ENCODE measurements at places on chromosomes 11 and 22.

DNA sequence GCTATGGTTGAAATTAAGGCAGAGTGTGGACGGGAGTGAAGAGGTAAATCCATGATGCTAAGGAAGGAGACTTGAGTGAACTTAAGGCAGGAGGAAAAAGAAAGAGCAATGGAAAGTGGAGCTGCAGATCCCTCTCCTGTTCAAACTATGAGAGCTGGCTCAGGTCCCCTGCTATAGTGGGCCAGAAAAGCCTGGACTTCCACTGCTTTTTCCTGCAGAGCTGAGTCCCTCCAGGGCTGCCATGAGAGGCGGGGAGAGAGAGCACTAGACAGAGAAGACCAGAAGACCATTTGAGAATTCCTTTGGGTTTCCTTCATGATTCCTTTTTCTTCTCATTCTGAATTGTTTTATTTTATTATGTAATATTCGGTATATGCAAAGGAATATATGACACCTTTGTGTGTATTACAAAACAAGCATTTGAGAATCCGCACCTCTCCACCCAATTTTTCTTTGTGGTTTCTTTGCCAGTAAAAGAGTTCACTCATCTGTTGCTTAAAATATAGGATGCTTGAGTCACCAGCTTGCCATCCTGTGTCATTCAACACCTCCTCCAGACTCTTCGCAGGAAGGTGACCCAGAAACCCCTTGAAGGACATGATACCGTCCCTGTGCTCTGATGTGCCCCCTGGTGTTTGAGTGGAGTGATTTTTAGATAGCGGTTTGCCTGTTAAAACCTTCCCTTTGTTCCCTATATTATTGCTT lies 24.4 kb downstream of the SREBF2 start:
- DNase-seq: peak; percentile 61

DNA sequence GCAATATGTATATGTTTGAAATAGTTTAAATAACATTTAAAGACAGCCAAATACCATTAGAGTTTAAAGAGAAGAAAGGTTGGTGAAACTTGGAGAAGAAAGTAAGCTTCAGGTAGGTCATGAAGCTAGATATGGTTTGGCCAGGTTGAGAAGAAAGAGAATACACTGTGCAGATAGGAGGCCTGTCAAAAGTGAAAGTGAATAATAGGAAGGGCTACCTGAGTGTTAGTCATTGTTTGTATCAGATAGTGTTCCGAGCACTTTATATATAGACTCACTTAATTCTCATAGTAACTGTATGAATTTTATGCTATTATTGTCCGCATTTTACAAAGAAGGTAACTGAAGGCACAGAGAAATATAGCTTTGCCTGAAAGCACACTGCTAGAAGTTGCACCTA lies 56.9 kb downstream of the USP47 start:
- no peak for DNase-seq

GRCh38 chr11:108508653-108509593 lies 10.7 kb upstream of the POGLUT3 start:
- DNase-seq: peak; percentile 5

- no peak for DNase-seq
Measured at GRCh38 chr22:23200898-23201297, 20.6 kb downstream of the BCR start.

- no peak for DNase-seq
Measured at GRCh38 chr11:114366331-114367243, 33.7 kb downstream of the C11orf71 start.

DNA sequence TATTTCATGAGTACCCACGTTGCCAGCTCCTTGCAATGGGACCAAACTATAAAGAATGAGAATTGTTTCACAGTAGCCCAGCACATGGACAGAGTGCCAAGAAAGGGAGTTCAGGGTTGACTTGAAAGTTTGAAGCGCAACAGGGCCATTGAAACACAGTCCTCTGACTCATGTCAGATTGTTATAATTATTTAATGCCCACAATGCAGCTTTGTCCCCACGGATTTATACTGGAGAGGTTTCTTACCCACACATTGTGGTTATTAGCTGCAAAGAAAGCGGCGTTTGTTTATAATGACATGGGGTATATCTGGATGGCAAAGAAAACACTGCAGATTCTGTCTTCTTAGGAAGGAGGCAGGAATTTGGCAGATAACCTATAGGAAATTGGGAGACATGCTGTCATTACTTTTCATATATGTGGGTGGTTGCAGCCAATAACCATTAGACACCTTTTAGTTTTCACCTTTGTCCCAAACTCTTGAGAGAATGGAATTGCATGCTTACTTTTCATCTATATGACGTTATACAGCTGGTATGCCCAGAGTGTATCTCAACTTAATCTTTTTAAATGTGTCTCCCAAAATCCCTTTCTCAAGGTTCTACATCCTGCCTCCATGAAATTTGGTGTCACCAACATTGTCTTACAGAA lies 143.6 kb downstream of the TEAD1 start:
- DNase-seq: no peak

GRCh38 chr11:105244160-105244825 lies 104.7 kb upstream of the CARD18 start:
- no peak for DNase-seq

DNA sequence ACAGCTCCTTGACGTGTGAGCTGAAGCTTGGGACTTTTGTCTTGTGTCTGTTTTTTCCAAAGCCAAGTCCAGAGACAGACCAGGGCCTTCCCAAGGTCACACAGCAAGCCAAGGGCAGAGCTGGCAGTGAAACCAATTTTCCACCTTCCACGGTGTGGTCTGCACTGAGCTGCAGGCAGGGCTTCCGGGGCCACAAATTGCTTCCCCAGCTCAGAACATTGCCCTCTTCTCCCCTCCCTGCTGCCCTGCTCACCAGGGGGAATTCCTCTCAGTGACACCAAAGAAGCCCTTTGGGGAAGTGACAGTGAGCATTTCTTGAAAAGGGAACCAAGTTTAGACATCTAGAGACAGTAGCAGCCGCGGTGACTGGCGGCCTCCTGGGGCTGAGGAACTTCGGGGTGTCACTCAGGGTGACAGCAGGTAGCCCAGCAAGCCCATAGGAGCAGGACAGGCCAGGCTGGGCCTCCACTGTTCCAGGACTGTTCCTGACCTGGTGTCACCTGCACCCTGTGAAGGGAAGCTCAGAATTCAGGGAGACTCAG lies 9.2 kb downstream of the FXYD2 start:
- peak; percentile 29 for DNase-seq

- no peak for DNase-seq
Measured at GRCh38 chr11:30457087-30457486, 129.1 kb downstream of the MPPED2 start.

- no peak for DNase-seq
Measured at GRCh38 chr22:28154861-28155260, 235.8 kb upstream of the PITPNB start.

DNA sequence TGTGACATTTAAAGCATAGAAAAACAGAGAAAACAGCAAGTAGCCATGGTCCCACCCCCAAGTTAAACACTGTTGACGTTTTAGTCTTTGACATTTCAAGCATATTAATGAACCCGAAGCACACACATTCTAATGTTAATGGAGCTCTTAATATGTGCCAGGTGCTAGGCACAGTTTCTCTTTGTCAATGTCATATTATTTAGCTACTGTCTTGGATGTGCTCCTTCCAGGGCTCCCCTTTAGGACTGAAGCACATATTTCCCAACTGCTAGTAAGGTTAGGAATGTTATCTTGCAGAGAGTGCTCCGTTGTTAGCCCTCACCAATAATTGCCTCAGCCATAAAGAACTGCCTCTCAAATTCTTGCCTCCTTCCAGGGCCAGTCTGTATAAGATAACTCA lies 716.6 kb upstream of the TENM4 start:
- DNase-seq: no peak

GRCh38 chr11:113351480-113351879 lies 36.1 kb upstream of the ANKK1 start:
- peak; percentile 47 for DNase-seq

DNA sequence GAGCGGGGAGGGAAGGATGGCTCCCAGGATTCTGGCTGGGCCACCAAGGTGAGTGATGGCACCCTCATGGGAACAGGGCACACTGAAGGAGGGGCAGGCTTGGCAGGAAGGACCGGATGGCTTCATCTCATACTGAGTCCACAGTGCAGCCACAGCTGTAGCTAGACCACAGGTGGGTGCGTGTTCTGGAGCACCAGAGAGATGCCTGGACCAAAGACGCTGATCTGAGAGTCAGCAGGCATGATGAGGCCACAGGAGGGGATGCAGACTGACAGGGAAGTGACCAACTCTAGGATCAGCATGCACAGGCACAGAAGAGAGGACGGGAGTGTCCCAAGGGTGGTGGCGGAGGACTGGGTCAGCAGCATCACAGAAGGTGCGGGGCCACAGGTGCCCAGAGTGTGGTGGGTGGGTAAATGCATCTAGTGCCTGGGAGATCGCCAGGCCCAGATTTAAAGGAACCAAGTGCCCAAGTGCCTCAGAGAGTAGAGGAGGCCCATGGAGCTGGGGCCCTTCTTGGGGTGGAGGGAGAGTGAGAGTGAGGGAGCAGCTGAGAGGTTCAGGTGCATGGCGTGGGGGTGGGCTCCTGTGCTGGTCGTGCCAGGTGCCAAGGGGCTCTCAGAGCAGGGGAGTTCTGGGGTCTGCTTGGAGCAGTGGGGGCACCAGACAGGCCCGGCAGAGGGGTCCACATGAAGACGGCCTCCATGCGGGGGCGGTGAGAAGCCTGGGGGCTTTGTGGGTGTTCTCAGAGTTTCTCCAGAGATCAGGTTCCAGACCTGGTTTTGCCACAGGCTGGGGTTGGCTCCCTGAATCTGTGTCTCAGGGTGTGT lies 113.7 kb downstream of the CEP164 start:
- no peak for DNase-seq

DNA sequence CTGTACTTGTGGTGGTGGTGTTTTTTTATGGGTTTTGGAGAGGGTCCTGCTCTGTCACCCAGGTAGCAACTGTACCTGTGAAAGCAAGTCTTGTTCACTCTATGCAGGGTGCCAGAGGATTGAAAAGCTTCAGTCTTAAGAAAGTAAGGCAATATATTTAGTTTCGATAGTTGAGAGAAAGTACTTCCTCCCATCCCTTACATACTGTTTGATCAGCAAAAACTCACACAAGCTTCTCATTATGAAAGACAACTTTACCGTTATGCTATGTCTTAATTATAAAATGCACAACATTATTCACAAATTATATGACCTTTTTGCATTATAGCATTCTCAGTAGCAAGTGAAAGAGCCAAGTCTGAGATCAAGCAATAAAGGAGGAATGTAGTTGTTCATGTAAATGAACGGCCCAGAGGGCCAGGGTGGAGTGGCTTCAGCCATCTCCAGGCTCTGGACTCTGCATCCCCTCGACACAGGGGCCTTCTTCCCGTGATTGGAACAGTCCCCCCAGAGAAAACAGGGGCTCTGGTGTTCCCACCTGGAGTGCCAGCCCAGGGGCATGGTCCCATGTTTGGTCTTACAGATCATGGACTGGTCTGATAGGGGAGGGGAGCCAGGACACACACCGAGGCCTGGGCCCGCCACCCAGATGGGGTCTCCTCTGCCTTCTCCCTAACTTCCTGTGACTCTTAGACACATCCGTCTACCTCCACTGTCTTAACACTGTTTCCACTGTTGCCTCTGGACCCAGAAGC lies 38.7 kb upstream of the CTTN start:
- DNase-seq: no peak

- DNase-seq: no peak
Measured at GRCh38 chr11:65223011-65223410, 38.8 kb upstream of the POLA2 start.

DNA sequence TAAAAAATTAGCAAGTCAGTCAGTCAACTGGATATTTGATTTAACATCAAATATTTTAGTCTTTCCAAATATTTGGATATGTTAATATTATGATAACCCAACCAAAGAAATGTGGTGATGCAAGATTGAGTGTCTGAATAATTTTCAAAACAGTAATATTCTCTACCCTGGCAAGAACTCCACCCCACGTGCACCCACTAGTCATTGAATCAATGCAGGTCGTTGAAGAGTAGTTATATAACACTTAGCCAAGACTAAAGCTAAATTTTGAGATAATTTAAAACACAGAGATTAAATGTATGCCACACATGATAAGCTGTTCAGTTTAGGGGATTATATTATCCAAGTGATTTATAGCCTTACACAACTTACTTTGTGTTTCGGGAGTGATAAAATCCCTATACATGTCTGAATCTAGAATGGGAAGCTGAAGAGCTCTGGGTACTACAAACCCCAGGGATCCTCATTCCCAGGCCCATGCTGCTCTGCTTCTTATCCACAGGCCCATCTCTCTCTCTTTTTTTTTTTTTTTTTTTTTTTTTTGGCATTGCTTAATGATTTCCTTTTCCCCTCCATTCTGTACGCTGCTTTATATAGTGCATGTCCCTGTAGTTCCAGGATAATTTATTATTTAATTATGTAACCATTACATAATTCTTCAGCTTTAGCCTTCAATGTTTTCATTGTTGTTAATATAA lies 392.9 kb downstream of the NTM start:
- no peak for DNase-seq

DNA sequence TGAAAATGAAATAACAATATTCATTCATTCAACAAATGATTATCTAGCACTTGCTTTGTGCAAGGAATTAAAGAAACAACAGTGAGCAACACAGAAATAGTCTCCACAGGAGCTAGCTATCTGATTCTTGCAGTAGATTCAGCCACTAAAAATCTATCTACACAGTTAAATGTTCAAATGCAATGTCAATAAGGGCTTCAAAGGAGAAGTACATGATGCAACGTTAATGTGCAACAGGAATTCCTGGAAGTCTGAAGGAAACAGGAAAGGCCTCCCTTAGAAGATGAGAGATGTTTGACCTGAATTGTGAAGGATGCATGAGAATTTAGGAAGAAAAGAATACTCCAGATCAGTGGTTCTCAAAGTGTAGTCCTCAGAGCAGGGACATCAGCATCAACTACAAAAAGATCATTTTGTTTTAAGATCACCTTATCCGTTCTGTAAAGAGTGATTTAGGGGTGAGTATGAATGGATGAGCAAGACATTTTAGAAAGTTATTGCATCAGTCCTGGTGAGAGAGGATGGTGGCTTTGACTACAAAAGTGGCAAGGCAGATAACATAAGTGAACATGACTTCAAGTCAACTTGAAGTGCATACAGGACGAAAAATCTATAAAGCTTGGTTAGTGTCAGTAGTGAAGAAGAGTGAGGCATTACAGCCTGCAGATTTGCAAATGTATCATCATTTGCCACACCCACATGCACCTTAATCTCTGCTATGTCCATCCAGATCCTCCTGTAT lies 96.0 kb downstream of the ETS1 start:
- DNase-seq: no peak

- no peak for DNase-seq
Measured at GRCh38 chr11:11027288-11027687, 169.4 kb upstream of the ZBED5 start.

- no peak for DNase-seq
Measured at GRCh38 chr11:123393312-123393927, 36.6 kb upstream of the GRAMD1B start.

- no peak for DNase-seq
Measured at GRCh38 chr11:96188243-96189006, 154.6 kb downstream of the MAML2 start.
